ENCODE measurements at places on chromosomes 3 and 15. TPM values are rescaled to one million over a fixed set of nuclear protein-coding genes. Genes with fewer than 3 reads are reported as not detected.

Gene SKOR1
- 0.36 TPM for total RNA-seq

Gene TMEM212
- not detected for total RNA-seq

Gene IL12A
- 4.7 TPM for total RNA-seq

Gene APOD
- 1.4 TPM for total RNA-seq

Gene GPR160
- total RNA-seq = 0.29 TPM

Gene SAMMSON
- not detected for total RNA-seq

Gene NSMCE3
- total RNA-seq = 10.0 TPM

Gene NOX5
- total RNA-seq = 0.36 TPM

Gene CFAP91
- 0.59 TPM for total RNA-seq

Gene PTPRG
- 148 TPM for total RNA-seq

Gene GCHFR
- 4.7 TPM for total RNA-seq

Gene TMEM40
- total RNA-seq = not detected

Gene BFSP2
- not detected for total RNA-seq

Gene SUSD5
- 11.2 TPM for total RNA-seq

Gene GABRA5
- total RNA-seq = not detected

Gene SPINK8
- not detected for total RNA-seq

Gene ZNF501
- total RNA-seq = 7.2 TPM

Gene PPP1R2
- total RNA-seq = 89.3 TPM

Gene P2RY1
- total RNA-seq = under 0.01 TPM

Gene CNTN3
- total RNA-seq = 0.36 TPM

Gene PLA2G4E
- not detected for total RNA-seq

Gene BNC1
- total RNA-seq = 3.3 TPM

Gene ROPN1
- total RNA-seq = not detected

Gene MORC1
- not detected for total RNA-seq

Gene OXSR1
- 50.3 TPM for total RNA-seq

Gene FHIT
- 3.3 TPM for total RNA-seq

Gene SLC6A1
- total RNA-seq = not detected

Gene HTR3E
- not detected for total RNA-seq
